Psoas muscle (tissue), 8 donors: ENCODE measurements at places on chromosomes 6 and 20. TPM values are rescaled to one million over a fixed set of nuclear protein-coding genes. Genes with fewer than 3 reads are reported as not detected.

Gene RAD21L1
- not detected for total RNA-seq

- no peak for DNase-seq
Measured at GRCh38 chr6:12635375-12635774, 81.2 kb upstream of the PHACTR1 start.

GRCh38 chr6:26159357-26160273 lies 72.4 kb downstream of the HFE start:
- no peak for DNase-seq

DNA sequence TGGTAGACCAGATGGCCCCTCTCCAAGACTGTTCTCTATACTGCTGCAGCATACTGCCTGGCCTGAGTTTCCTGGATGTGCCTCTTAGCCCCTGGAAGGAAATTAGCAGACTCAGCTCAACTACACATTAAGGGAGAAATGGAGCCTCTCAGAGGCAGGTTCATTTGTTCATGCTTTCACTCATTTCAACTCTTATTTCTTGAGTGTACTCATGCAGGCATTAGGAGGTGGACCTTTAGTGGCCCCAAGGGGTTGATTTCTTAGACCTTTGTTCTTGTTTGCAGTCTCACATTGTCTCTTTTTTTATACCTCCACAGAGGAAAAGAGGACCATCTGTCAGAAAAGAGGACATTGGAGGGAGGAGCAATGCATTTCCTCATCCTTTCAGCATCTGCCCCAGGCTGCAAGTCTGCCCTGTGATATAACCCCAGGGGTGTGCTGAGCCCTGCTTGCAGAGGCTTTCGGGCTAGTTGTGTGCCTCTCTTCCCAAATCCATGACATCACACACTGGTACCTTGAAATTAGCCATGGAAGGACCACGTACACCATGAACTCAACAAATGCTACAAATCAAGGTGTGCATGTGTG lies 456.2 kb downstream of the CD83 start:
- DNase-seq: no peak

Gene MRPL18
- total RNA-seq: 71.9 TPM

- DNase-seq: peak; percentile 4
Measured at GRCh38 chr6:170451762-170452651, 101.1 kb downstream of the PSMB1 start.

DNA sequence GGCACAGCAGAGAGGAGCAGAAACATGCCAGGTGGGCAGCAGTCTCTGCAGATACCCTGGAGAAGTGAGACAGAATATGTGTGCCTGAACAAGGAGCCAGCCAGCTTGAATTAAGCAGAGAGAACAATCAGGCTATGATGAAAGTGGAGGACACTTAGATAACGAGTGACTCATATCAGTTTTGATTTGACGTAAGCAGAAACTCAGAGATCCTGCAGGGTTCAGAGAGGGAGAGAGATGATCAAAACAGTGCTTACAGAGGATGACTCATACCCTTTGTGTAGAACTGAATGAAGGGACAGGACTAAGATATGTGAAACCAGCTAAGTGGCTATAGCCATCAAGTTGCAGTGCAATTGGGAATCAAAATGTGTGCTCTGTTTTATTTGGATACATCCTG lies 300.7 kb downstream of the TENT5A start:
- no peak for DNase-seq

DNA sequence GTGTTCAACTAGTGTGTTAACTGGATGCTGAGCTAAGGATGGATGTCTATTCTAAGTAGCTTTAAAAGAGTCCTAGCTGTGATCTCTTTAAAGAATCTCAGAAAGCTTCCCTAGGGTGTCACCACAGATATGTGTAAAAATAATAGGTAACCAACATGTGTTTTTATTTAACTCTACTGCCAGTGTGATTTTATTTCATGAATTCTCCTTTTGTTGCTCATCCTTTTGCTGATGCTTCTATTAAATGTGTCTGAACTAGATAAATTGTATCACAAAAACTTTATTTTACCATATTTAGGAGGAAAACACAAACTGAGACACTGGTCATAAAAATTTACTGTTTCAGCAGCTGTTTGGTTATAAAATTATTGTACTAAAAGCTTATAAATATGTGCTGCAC lies 809.4 kb upstream of the CITED2 start:
- DNase-seq: no peak

DNA sequence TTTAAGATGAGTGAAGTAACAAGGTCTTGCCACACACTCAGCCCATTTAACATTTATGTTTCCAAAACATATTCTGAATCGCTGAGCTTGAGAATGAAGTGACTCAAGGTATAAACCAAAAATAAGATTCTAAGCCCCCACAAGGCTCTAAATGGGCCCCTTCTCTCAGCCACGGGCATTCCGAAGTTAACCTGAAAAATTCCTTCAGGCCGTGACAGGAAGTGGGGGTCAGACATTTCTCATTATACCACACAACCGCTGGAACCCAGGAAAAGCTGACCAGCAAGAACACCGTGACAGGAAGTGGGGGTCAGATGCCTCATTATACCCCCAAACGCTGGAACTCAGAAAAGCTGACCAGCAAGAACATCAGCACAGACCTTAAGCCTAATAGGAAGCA lies 247.9 kb downstream of the ERMARD start:
- no peak for DNase-seq

GRCh38 chr20:51413857-51414256 lies 128.7 kb downstream of the NFATC2 start:
- DNase-seq: no peak

GRCh38 chr6:72842140-72842539 lies 220.3 kb downstream of the KCNQ5 start:
- no peak for DNase-seq

- DNase-seq: peak; percentile 28
Measured at GRCh38 chr6:169205176-169206160, 48.2 kb downstream of the THBS2 start.

DNA sequence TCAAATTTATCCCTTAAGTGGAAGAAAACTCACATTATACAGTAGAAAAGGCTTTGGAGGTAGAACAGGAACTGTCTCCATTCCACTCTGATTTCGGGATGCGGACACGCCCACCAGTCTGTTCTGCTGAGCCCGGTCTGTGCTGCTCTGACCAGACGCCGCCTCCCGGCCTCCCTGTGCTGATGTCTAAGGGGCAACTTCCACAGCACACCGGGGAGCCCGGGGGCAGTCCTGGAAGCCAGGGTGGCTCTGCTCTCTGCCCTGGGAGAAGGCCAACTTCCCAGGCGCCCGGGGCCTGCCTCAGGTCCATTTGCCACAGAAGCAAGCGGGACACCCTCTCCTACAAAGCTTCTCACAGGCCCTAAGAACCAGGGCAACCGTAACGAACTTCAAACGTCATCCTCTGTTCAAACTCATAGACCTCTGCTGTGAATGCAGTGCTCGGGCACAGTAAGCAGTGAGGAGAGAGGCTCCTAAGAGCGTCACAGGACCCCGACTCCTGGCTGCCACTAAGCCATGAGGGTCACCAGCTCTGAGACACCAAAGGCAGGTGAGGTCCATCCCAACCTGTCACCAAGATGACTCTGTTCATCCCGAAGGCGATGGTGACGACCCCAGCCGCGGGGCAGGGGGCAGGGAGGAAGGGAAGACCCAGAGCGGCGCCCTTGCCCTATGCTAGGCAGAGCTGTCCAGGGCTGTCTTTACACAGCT lies 5.6 kb downstream of the TAF4 start:
- DNase-seq: no peak

DNA sequence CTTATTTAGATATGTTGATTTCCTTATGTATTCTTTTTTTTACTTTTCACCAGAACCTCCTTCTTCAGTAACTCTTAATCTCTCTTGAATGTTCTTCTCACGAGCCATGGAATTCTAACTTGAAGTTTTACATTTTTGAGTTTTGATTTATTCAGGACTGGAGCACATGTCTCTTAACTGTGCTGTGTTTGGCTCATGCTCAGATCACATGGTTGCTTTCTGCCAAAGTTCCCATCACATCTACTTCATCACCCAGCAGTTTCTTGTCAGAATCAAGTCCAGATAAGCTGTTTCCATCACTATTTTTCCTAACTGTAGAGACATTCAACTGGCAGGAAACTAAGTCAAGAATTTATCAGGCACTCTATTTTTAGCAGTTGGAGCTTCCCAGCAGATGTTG lies 31.7 kb downstream of the SLC35A1 start:
- no peak for DNase-seq

DNA sequence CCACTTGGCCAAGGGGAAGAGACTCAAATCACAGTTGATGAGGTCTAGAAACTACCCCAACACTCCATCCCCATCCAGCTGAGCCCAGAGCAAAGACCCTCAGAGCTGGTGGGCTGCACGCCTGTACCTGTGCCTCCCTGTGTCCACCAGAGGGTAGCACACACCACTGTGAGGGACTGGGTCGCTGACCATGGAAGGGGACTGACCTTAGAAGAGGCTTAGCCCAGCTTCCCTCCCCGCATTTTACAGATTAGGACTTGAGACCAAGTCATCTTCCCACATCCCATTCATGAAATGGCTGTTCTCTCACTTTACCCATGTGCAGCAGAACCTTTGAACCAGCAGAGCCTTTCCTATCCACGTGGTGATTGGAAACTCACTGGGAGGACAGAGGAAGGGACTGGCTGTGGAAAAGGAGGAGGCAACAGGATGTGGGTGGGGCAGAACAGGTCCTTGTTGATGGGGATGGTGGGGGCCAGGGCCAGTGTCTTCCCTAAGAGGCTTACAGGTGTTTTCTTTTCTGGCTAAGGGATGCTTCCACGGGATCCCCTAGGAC lies 44.3 kb downstream of the CPXM1 start:
- no peak for DNase-seq

Gene ASIP
- not detected for total RNA-seq

- DNase-seq: no peak
Measured at GRCh38 chr6:50610562-50610961, 102.8 kb upstream of the TFAP2D start.

Gene ENPP4
- 22.1 TPM for total RNA-seq

GRCh38 chr6:24902782-24903181 lies 33.0 kb downstream of the RIPOR2 start:
- no peak for DNase-seq

- DNase-seq: no peak
Measured at GRCh38 chr6:5190507-5190906, 70.2 kb downstream of the LYRM4 start.

DNA sequence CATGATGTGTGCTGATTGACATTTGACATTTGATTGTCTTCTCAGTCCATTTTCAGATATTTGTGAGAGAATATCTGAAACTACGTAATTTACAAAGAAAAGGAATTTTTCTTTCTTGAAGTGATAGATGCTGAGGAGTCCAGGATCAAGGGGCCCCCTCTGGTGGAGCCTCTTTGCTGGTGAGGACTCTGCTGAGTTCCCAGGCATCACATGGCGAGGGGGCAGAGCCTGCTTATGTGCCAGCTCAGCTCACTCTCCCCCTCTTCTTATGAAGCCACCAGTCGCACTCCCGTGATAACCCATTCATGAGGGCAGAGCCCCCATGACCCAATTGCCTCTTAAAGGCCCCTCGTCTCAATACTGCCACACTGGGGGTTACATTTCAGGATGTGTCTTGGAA lies 91.3 kb downstream of the RPP40 start:
- DNase-seq: no peak

DNA sequence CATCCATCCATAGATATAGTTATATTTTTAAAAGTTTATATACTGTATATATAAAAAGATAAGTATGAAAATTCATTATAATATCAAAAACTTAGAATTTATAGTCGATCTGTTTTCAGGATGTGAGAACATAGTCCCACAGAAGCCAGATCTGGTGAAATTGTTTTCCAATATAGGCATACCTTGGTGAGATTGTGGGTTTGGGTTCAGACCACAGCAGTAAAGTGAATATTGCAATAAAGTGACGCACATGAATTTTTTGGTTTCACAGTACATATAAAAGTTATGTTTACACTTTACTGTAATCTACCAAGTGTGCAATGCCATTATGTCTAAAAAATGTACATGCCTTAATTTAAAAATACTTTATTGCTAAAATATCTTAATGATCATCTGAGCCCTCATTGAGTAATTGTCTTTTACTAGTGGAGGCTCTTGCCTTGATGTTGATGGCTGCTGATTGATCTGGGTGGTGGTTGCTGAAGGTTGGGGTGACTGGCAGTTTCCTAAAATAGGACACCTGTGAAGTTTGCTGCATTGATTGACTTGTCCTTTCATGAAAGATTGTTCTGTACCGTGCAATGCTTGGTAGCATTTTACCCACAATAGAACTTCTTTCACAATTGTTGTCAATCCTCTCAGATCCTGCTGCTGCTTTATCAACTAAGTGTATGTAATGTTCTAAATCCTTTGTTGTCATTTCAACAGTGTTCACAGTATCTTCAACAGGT lies 29.8 kb downstream of the AIG1 start:
- DNase-seq: no peak

GRCh38 chr6:140970485-140970884 lies 1162.2 kb upstream of the GJE1 start:
- no peak for DNase-seq

- no peak for DNase-seq
Measured at GRCh38 chr6:37021356-37022129, 16.1 kb downstream of the FGD2 start.

- no peak for DNase-seq
Measured at GRCh38 chr20:40427026-40427425, 262.0 kb downstream of the MAFB start.

- no peak for DNase-seq
Measured at GRCh38 chr6:108501559-108501958, 59.2 kb upstream of the FOXO3 start.

GRCh38 chr6:118249680-118250079 lies 298.4 kb upstream of the PLN start:
- DNase-seq: no peak

- no peak for DNase-seq
Measured at GRCh38 chr6:137973201-137973600, 106.1 kb downstream of the TNFAIP3 start.

Gene MMP24
- total RNA-seq: not detected

DNA sequence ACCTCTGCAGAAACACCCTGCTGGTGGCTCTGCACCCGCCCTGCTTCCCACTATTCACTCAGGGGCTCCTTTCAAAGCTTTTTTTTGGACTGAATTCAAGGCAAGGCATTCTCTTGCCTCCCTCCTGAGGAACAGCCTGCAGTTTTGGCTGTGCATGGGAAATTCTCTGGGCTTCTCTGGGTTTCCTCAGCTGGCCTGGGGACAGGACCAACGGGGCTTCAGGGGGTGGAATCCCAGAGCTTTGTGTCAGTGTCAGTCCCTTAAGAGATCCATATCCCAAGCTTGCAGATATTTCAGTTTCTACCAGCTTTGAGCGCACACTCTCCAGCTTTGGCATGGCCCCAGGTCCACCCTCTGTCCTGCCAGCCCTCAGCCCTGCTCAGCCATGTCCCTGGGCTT lies 2.0 kb downstream of the SCRT2 start:
- DNase-seq: no peak

Gene DPM1
- total RNA-seq: 24.6 TPM
